Muscle of arm (tissue), 14 donors: ENCODE measurements at places on chromosomes 13 and 19.
A peak's percentile ranks its signal among the peaks of the same experiment; 100 is the strongest.

GRCh38 chr13:50485979-50486935 lies 357.2 kb downstream of the DLEU7 start:
- DNase-seq = no peak

DNA sequence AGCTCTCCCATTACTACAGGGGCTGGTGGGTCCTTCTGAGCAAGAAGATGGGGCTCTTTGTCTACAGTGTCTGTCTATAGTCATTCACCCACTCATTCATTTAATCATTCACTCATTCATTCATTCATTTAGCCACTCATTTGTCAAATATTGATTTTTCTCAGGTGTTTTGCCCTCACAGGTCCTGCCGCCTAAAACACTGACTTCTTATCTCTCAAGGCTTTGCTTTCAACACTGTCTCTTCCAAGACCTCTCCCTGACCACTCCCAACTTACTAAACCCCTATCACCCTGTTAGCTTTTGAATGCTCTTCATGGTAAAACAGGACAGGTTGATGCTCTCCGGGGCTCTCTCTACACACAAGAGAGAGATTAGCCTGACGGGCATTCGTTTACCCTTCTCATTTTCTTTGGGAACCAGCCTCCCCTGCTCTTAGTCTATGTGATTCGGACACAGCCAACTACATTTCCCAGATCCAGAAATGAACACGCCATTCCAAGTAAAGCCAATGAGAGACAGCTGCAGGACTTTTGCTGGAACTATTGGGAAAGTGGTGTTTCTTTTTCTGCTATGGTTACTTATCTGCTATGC lies 22.7 kb downstream of the FAM187B start:
- DNase-seq = no peak

DNA sequence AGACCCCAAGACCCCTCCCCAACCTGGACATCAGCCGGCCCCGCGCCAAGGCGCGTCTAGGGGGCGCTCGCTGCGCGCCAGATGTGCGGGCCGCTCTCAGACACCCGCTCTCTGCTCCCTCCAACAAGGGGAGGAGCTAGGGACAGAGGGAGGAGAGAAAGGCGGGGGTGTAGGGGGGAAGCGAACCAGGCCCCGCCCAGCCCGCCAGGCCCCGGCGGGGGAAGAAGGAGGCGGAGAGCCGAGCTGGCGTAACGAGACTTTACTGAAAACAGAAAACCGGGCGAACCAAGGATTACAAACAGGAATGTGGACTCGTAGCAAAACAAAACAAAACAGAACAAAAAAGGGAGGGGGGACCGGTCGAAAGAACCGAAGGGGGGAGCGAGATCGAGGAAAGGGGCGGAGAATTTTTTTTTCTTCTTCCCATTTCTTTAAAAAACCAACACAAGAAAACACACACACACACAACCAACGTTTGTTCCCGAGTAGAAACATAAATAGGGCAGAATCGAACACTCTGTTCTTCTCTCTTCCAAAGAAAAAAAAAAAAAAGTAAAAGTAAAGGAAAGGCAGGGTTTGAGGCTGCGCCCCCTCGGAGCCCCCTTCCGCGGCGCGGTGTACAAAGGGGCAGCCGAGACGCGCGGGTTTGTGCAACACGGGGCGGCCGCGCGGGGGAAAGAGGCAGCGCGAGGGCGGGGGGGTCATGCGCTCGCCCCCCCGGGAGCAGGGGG lies 1.7 kb downstream of the JUND start:
- peak; percentile 95 for DNase-seq

GRCh38 chr13:21971662-21972621 lies 301.1 kb downstream of the FGF9 start:
- peak; percentile 70 for DNase-seq

GRCh38 chr13:71619096-71619495 lies 247.9 kb downstream of the DACH1 start:
- no peak for DNase-seq

DNA sequence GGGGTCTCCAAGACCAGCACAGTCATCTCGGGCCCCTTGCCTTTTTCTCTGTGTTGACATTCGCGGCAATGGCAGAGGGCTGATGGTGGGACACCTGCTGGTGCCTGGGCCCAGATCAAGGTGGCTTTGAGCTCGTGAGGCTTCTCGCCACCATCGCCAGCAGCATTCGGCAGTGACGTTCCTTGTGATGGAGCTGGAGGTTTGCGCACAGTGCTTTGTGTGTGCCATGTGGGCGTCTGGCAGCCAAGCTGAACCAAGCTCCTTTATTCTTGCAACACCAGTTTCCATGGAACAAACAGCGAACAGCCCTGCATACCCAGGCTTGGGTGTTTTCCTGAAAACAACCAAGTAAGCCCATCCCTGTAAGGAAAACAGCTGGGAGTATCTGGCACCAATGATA lies 9.1 kb upstream of the TMEM255B start:
- DNase-seq = no peak

- no peak for DNase-seq
These were observed 512.2 kb downstream of the LMO7 start for GRCh38 chr13:76148374-76148773.

GRCh38 chr19:7182489-7182888 lies 111.7 kb downstream of the INSR start:
- no peak for DNase-seq

- DNase-seq = no peak
These were observed 160.9 kb downstream of the PCDH9 start for GRCh38 chr13:67069117-67069767.

GRCh38 chr19:6740589-6741343 lies 1.3 kb downstream of the TRIP10 start:
- DNase-seq = peak; percentile 69

DNA sequence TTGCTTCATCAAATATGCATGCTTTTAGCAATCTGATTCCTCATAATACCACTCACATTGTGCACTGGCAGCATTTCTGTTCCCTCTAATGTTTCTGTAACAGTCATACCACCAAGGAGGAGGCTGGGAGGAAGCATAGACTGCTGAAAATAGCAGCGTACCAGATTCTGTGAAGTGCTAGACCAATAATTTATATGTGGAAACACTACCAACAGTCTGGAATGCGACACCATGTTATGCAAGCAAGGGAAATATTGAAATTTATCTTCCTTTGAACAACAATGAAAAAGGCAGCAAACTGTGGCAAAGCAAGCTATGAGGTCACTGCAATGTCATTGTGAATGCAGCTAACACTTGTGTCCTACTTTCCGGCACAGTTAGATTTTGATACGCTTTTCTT lies 1388.0 kb downstream of the EFNB2 start:
- DNase-seq = no peak

DNA sequence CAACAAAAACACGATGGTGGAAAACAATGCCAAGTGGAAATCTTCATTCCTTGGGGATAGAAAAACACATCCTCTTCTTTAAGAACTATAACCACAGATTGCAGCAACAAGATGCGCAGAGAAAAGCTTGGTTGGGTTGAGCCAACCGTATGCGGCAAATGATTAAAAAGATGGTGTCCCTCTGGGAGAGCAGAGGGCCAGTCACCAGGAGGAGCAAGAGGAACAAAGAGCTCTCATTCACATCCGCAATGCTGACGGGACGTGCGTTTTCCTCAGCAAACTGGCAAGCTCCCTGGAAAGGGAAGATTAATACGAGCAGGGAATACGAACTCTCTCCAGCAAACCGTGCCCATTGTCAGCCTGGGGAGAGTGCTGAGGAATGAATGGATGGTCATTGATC lies 141.6 kb downstream of the KATNAL1 start:
- DNase-seq = peak; percentile 22

- no peak for DNase-seq
These were observed 68.1 kb downstream of the ABCC4 start for GRCh38 chr13:95233026-95233635.

DNA sequence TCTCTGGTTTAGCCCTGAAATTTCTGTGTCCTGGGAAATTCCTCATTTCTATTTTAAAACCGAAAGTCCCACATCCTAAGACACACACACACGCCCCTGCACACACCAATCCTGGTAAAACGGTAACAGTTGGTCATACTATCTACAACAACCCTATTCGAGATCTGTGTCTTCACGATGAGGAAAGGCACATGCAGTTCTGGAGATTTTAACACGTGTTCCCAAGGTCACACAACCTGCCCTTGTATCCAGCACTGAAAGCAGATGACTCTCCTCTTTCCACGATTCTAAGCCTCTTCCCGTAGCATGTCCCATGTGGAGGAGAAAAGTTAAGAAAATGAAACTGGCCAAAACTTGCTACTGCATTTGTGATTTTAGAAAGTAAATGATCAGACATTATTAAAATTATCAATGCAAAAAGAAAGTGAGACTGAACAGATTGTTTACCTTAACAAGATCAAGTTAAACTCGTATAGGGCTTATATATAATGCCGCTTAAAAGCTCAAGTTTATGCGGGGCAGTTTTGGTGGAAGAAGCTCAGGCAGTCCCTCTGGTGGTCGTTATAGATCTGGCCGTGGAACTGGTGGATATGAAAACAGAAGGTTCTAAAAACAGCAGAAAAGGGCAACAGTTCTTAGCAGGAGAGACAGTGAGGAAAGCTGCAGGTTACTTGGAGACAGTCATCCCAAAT lies 32.7 kb downstream of the VSTM1 start:
- no peak for DNase-seq

- no peak for DNase-seq
These were observed 15.8 kb upstream of the FPR3 start for GRCh38 chr19:51779181-51779580.

GRCh38 chr19:48540110-48540509 lies 11.9 kb upstream of the SULT2B1 start:
- DNase-seq = no peak

- no peak for DNase-seq
These were observed 2.7 kb upstream of the HPN start for GRCh38 chr19:35038623-35039512.

- DNase-seq = no peak
These were observed 17.3 kb upstream of the CACNG8 start for GRCh38 chr19:53945441-53945840.

- no peak for DNase-seq
These were observed 492.6 kb downstream of the COG6 start for GRCh38 chr13:40148101-40148500.

- no peak for DNase-seq
These were observed 547.7 kb upstream of the SLITRK1 start for GRCh38 chr13:84430015-84430414.

DNA sequence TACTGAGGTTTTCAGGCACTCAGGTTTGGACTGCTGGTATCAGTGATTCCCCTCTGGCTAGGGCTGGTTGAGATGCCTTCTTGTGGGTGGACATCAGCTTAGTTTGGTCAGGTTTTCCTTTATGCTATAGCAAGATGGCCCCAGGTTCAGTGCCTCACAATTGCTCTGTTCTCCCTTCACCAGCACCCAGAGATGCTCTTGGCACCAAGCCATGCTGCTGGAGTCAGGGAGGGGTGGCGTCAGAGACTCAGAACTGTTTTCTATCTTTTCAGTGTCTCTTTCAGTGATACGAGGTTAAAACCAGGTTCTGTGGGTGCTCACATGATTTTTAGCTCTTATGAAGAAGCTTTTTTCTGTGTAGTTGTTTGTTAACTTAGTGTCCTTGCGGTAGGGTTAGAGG lies 96.9 kb downstream of the NBEA start:
- DNase-seq = no peak
